Brain microvascular endothelial cell (primary cell): ENCODE measurements at places on chromosomes 11 and 22.
A peak's percentile ranks its signal among the peaks of the same experiment; 100 is the strongest.

DNA sequence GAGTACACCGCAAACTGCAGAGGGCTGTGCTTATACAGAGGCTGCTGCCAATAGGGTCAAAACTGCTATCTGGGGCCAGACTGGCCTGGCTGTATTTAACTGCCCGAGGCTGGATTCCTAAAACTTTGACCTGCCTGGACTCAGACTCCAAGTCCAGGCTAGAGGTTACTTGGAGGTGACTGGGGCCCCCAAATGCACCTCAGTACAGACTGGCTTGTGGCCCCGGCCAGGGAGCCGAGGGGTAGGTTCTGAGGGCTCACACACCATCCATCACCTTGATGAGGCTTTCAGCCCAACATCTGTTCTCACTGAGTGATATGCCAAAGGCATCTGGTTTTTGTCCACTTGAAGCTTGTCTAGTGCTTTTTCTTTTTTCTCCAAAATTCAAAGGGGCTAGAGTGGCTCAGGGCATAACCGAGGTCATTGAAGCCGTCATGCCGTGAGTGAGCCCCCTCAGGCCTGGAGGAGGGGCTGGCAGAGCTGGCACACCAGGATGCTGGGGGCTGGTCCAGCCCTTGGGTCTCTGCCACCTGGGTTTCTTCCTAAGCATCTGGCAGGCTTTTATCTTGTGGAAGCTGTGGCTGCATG is 52.4 kb upstream of the TTLL12 start:
- no peak for DNase-seq

GRCh38 chr11:94400457-94400838 is 771 bp downstream of the GPR83 start:
- no peak for DNase-seq

DNA sequence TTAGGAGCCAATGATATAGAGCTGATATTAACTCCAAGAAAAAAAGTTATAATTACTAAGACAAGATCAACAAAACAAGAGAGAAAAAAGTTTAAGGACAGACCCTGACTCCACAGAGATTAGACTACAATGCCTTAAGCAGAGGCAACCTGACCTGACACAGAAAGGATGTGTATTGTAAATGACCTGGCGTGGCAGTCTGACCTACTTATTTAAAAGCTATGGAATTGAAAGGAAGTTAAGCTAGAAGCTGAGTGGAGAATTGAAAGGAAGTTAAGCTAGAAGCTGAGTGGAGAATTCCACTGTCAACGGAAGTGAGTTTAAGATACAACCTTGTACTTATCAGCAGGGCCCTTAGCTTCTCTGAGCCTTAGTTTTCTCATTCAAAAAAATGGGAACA is 885.4 kb downstream of the OPCML start:
- no peak for DNase-seq

DNA sequence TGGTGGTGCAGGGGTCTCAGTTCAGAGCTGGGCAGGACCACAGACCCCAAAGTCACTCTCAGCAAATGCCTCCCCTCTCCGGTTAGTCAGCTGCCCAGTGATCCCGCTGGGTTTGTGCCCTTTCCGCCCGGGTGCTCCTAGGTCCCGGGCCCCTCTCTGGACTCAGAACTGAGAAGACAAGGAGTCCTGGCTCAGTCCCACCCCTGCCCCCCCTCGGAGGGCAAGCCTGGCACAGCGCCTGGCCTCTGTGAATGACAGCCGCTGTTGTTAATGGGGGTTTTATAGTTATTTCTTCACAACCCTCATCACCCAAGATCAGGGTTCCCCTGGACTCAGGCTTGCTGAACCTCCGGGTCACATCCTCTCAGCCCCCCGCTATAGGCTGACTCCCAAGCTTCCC is 47.6 kb downstream of the ELFN2 start:
- DNase-seq, result no peak

DNA sequence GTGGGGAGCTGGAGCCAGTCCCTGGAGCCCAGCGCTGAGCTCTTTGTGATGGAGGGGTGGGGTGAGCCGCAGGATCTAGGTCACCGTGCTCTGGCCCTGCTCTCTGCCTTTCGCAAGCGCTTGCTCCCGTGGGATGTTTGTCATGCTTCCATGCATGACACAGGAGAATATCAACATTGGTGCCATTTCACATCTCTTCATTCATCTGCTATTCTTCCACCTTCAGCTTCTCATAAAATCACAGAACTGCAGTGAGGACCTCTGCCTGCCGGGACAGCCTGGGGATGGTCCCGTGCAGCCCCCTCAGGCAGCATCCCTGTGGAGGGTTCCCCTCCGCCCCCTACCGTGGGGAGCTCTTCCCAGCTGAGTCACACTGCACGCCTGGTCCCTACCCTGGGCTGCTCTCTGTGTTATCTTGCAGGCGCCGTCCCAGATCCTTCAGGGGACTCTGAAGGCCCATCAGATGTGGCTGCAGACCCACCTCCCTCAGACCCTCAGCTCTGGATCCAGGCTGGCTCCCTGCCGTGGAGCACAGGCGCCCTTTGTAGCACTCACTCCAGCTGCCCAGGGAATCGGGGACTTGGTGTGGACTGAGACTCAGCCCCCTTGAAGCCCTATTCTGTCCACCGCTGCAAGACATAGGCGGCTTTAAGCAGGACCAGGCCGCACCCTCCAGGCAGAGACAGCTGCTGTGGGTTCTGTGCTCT is 5.1 kb upstream of the SEPTIN5 start:
- DNase-seq, result no peak

DNA sequence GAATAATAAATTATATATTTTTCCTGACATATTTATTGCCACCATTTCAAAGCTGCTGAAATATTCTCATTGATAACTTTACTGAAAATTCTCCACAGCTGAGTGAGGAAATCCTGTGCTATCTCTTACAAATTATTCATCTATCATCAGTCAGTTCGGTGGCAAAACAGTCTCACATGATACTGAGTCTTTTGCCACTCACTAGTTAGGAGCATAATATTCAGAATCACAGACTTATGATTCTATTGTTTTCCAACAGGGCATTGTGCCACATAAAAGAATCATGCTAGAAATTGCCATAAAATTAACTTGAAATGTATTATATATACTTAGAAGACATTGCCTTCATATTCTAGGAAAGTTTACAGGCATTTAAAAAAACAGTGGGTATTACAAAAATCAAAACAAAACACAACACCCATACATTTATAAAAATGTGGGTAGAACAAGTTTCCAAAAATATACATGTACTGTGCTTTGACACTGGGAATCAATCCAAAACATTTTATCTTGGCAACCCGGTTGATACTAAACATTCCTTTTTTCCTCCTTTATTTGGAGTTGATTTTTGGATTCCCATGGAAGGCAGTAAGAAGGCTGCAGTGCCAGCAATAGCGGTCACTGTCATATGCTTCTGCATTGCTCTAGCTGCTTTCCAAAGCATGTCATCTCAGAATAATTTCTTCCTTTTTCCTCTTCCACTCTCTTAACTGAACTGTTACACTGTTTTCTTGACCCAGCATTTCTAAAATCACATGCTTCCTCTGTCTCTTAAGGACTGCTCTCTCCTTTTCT is 42.5 kb downstream of the ATG16L2 start:
- DNase-seq, result no peak

DNA sequence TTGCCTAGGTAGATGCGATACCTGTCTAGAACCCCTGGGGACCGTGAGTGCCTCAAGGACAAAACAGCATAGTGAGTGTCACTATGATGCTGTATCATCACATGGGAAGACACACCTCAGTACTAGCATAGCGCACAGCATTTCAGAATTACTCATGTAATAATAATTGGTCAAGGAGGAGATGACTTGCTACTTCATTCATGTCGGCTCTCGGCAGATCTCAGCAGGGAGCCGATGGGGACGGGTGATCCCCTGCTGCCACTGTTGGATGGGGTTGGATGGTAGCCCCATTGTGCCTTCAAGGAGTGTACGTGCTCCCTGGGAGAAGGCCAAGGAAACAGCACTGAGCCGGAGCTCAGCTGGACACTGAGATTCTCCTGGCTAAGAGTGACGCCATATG is 186.9 kb downstream of the EFCAB6 start:
- DNase-seq, result peak; percentile 20

DNA sequence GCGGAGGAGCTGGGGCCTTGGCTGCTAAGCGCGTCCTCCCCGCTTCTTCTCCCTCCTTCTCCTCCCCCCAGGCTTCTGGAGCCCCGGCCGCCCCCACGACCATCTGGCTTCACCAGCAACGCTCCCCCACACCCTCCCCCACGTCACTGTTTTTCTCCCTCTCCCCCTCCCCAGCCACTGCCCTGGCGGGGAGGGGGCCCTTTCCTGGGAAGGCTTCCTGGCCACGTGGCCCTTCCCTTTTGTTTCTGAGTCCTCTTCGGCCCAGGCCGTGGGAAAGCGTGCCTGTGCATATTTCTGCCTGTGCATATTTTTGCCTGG is 27.7 kb downstream of the RTN4R start:
- no peak for DNase-seq

GRCh38 chr11:7654195-7654705 is 19.1 kb downstream of the CYB5R2 start:
- no peak for DNase-seq

GRCh38 chr11:27187075-27187847 is 146.6 kb downstream of the BBOX1 start:
- DNase-seq, result no peak

- no peak for DNase-seq
Measured at GRCh38 chr11:36002196-36002595, 58.3 kb downstream of the LDLRAD3 start.

GRCh38 chr11:20156876-20157613 is 3.2 kb downstream of the DBX1 start:
- DNase-seq, result no peak

GRCh38 chr11:6565988-6566703 is 37.3 kb downstream of the RRP8 start:
- no peak for DNase-seq

DNA sequence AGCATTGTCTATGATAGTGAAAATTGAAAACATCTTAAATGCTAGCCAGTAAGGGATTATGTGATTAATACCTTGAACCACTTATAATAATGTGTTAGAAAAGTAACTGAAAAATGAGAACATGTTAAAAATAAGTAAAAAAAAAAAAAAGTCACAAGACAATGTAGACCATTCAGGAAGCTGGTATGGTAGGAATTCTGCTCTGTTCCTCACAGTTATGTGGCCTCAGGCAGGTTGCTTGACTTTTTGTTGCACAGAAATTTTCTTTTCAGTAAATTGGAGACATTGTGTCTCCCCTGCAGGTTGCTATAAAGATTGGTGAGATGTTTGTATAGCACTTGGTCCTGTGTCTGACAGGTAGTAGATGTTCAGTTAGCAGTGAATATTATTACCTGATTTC is 17.3 kb upstream of the PLET1 start:
- no peak for DNase-seq

GRCh38 chr11:2812371-2812991 is 73.1 kb downstream of the CDKN1C start:
- no peak for DNase-seq

- no peak for DNase-seq
Measured at GRCh38 chr11:17411418-17411817, 23.0 kb upstream of the KCNJ11 start.

DNA sequence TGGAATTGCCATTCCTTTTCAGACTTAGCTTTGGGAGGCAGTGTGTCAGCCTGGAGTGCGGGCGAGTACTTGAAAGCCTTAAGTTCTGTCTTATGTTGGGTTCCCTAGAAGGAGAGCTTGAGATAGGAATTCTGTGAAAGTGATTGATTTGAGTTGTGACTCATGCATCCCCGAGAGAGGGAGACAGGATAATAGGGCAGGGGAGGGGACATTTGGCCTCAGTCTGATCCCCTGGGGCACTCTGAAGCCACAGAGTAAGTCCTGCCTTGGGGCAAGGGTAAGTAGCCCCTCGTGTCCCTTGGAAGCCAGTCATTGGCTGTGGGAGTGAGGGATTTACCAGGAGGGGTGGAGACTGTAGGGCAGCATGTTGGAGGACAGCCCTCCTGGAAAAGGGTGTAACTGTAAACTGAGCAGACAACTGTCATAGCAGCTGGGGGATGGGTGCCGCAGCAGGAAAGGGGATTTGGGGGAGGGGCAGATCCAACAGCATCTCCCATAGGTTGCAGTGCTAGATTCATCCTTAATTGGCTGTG is 44.0 kb downstream of the KIAA1671 start:
- no peak for DNase-seq
